ENCODE measurements at places on chromosomes 6 and 20. TPM values are rescaled to one million over a fixed set of nuclear protein-coding genes. Genes with fewer than 3 reads are reported as not detected.

- peak; percentile 49 for DNase-seq
- H3K27me3 ChIP-seq = no peaks in the 10 kb centered on the region
- no peak overlapping the region for H3K27ac ChIP-seq
- no peaks in the 10 kb centered on the region for H3K36me3 ChIP-seq
- no peak overlapping the region for H3K4me3 ChIP-seq
Measured at GRCh38 chr6:129920103-129920798, 59.1 kb upstream of the TMEM244 start.

GRCh38 chr6:155265843-155266535 lies 2.2 kb downstream of the CLDN20 start:
- no peak for DNase-seq
- no peak overlapping the region for H3K4me3 ChIP-seq
- no peak overlapping the region for H3K27ac ChIP-seq
- H3K27me3 ChIP-seq = no peaks in the 10 kb centered on the region
- H3K4me1 ChIP-seq = peaks cover 3% of the 10 kb centered on the region

DNA sequence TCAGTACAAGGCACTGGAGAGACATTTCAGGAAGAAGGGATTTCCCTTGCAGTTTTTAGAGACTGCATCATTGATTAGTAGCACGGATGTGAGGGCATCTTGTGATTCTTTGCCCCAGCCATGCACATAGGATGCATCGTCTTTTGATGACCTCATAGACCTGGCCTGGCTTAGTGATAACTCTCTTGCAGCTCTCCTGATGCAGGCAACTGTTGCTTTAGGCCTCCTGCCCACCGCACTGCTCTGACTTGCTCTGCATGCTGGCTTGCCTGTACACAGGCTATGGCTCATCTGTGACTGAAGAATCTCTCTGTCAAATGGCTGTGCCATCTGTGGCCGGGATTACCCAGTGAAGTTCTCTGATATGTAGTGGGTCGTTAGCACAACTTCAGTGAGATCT lies 207.7 kb upstream of the PTCHD4 start:
- H3K27me3 ChIP-seq = no peaks in the 10 kb centered on the region
- no peak overlapping the region for H3K27ac ChIP-seq
- no peak for DNase-seq
- H3K4me1 ChIP-seq = no peaks in the 10 kb centered on the region

DNA sequence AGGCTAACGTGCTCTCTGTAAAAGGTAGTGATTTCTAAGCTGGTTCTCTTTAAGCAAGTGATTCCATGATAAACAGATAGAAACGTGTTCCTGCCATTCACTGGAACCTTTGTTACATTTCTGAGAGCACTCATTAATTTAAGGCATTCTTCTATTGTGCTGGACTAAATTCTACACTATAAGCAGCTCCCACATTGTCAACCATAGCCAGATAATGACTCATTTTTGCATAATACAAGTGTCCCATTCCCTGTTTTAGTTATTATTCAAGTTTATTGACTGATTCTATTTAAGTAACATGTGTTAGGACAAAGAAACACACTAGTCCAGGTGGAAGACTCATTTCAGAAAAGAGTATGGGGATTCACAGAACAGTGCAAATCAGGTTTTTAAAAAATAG lies 13.5 kb upstream of the XRN2 start:
- H3K36me3 ChIP-seq = no peaks in the 10 kb centered on the region
- H3K4me1 ChIP-seq = peaks cover 3% of the 10 kb centered on the region
- DNase-seq = no peak
- H3K27me3 ChIP-seq = no peaks in the 10 kb centered on the region
- H3K4me3 ChIP-seq = no peak overlapping the region

Gene EMILIN3
- total RNA-seq = 0.17 TPM

Gene CCHCR1
- 19.0 TPM for total RNA-seq

Data from fibroblast of lung (primary cell).